SIG-M5 (cell line): ENCODE measurements at places on chromosomes 4 and X.

- no peak for DNase-seq
Measured at GRCh38 chr4:64614276-64614675, 205.0 kb upstream of the TECRL start.

GRCh38 chr4:181289198-181289597, 954.0 kb upstream of the TENM3 start:
- DNase-seq, result no peak

- no peak for DNase-seq
Measured at GRCh38 chr4:2579910-2580309, 43.5 kb downstream of the FAM193A start.

DNA sequence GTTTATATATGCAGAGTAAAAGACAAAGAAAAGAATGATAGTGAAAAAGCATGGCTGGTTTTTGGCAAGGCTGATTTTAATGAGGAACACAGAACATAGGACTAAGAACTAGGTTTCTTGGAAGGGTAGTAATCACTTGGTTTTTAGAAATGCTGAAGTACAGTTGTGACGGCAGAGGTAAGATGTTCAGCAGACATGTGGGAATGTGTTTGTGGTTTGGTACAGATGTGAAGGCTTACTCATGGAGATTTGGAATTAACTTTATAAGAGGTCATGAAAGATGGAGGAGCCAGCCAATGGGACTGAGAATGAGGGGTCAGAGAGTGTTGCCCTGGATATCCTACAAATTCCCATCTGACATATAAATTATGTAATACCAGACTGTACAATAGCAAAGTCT, 243.6 kb downstream of the NPFFR2 start:
- no peak for DNase-seq

DNA sequence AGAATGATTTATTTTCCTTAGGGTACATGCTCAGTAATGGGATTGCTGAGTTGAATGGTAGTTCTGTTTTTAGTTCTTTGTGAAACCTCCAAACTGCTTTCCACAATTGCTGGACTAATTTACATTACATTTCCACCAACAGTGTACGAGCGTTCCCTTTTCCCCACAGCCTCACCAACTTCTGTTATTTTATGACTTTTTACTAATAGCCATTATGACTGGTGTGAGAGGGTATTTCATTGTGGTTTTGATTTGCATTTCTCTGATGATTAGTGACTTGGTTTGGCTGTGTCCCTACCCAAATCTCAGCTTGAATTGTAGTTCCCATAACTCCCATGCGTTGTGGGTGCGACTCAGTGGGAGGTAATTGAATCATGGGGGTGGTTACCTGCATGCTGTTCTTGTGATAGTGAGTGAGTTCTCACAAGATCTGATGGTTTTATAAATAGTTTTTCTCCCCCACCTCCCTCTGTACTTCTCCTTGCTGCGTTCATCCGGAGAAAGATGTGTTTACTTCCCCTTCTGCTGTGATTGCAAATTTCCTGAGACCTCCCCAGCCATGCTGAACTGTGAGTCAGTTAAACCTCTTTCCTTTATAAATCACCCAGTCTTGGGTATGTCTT, 95.1 kb downstream of the GBA3 start:
- no peak for DNase-seq

- DNase-seq, result no peak
Measured at GRCh38 chrX:4382273-4382672, 668.8 kb upstream of the PRKX start.

DNA sequence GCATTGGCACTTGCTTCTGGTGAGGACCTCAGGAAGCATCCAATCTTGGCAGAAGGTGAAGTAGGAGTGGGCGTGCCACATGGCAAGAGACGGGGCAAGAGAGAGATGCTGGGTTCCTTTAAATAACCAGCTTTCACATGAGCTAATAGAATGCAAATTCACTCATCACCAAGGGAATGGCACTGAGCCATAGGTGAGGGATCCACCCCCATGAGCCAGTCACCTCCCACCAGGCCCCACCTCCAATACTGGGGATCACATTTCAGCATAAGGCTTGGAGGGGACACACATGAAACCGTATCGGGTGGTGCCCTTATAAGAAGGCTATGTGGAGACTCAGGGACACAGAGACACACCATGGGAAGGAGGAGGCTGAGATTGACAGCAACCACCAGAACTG, 140.0 kb upstream of the MSX1 start:
- no peak for DNase-seq

DNA sequence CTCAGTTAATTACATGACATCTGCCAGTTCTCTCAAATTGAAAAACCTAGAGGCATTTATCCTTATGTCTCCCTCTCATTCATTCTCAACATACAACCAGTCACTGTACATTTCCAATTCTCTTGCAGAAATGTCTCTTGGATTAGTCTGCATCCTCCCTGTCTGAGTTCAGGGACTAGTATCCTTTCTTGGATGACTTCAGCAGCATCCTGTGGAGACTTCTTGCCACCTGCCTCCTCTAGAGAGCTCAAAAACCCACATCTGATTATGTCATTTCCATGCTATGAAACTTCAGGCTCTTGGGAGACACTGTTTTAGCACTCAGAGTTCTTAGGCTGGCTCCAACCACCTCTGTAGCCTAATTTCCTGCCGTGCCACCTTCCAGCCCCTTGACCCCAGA, 515.1 kb upstream of the DIPK2B start:
- DNase-seq, result no peak

DNA sequence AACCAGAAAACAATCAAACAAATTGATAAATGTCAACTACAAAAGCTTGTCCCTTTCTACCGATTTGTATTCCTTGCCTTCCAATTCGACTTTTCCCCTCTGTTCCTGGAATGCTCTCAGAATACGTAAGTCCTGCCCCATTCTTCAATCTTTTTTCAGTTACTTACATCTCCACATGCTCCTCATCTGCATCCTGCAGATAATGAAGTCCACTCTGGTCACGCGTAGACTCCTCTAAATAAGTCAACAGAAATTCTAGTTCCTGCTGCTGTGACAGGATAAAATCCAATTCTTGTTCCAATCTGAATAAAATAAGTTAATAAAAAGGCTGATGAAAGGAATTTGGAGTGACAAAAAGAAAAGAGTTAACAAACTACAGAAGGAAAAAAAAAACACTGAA, 34.4 kb upstream of the RBM41 start:
- no peak for DNase-seq

DNA sequence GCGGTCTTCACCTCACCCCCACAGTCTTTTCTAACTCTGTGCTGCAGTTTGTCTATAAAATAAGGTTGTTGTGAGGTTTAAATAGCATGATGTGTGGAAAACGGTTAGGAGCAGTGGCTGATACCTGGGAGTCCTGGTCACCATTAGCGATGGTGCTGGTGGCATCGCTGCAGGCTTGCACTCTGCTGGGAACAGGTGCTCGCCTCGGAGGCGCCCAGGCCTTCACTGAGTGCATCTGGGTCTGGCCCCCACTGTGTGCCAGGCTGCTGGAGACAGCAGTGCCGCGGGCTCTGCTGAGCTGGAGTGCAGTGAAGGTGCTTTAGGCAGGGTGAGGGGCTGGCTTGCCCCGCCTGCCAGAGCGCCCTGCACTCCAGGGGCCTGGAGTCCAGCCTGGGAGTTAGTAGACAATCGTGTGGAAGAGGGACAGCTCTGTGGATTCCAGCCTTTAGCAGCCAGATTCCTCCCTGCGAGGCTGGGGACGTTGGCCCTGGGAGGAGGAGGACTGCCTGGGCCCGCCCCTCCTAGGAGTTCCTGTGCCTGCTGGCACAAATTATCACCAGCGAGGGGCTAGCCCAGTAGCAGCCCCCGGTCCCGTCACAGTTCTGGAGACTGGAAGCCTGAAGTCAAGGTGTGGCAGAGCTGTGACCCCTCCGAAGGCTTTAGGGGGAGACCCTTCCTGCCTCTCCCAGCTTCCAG, 7.3 kb downstream of the RGS12 start:
- DNase-seq, result no peak

GRCh38 chrX:14801136-14801535, 71.7 kb downstream of the FANCB start:
- DNase-seq, result no peak

- DNase-seq, result no peak
Measured at GRCh38 chr4:152700151-152700550, 20.4 kb upstream of the TMEM154 start.

DNA sequence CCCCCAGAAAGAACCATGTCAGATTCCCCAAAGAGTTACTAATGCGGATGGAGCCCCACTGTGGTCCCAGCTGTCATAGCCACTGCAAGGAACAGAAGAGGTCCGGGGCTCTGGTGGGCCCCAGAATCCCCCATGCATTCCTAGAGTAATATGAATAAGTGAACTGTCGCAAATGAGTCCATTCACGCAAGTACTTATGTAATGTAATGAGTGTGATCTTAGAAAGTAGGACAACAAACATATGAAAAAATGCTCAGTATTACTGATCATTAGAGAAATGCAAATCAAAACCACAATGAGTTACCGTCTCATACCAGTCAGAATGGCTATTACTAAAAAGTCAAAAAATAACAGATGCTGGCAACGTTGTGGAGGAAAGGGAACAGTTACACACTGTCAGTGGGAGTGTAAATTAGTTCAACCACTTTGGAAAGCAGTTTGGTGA, 141.5 kb upstream of the RBPJ start:
- no peak for DNase-seq

- DNase-seq, result no peak
Measured at GRCh38 chrX:28697732-28698131, 110.5 kb downstream of the IL1RAPL1 start.

GRCh38 chr4:86060341-86060740, 299.5 kb downstream of the MAPK10 start:
- no peak for DNase-seq

- DNase-seq, result no peak
Measured at GRCh38 chr4:27338530-27338929, 477.9 kb downstream of the STIM2 start.

DNA sequence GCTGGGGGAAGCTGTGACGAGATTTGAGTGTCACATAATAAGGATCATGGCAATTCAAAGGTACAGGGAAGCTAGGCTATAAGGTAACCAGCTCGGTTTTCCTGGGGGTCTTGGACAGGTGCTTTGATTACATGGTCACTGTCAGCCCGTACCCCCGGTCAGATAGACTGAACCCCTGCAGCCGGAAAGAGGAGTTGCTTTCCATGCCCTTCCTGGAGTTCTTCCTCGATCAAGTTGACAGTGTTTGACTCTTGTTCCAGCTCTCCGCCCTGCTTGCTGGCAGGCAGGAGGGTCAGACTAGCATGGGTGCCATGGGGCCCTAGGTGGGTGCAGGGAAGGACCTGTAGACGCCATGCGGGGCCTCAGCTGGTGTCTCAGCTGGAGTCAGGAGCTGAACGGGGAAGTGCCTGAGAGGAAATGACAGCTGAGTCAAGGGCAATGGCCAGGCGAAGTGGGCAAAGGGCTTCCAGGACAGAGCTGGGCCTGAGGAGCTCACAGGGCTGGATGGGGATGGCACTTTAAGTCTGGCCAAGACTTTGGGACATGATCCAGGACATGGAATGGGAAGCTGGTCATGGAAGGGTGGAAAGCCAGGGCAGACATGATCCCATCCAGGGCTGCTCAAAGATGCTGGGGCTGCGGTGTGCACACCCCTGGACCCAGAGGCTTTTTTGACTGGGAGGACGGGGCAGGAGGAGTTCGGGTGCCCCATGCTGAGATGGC, 1.6 kb downstream of the TMEM187 start:
- no peak for DNase-seq

DNA sequence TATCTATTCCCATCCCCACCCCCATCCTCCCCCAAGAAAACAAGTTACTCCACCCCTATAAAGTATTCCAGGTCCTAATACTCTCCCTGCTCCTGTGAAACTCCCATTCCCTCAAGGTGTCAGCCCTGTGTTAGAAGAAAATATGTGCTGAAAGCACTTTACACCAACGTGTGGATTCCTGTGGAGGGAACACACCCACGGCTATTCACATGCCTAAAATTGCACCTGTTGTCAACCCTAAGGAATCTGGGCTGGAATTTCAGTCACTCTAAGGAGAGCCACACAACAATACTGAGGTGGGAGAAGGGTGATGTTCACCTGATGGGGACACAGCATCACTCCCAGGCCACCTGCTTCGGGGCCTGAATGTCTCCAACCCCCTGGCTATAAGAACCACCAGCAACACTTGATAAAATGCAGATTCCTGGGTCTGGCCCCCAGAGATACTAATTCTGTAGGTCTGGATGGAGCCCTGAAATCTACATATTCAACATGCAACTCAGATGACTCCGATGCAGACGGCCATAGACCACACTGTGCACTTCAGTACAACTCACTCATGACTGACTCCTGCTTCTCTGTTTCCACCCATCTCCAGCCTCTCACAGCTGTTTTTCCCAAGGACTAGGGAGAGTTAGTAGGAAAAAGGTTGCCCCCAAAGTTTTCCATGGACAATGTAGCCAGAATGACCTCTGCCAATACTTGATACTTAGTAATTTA, 15.8 kb downstream of the SCD5 start:
- DNase-seq, result no peak

GRCh38 chr4:151250706-151251105, 26.3 kb upstream of the PRSS48 start:
- DNase-seq, result no peak

GRCh38 chr4:5024673-5025072, 5.4 kb upstream of the CYTL1 start:
- DNase-seq, result no peak

- DNase-seq, result no peak
Measured at GRCh38 chr4:120314969-120315368, 248.3 kb upstream of the MAD2L1 start.

GRCh38 chrX:130933358-130933757, 30.3 kb upstream of the ENOX2 start:
- no peak for DNase-seq

DNA sequence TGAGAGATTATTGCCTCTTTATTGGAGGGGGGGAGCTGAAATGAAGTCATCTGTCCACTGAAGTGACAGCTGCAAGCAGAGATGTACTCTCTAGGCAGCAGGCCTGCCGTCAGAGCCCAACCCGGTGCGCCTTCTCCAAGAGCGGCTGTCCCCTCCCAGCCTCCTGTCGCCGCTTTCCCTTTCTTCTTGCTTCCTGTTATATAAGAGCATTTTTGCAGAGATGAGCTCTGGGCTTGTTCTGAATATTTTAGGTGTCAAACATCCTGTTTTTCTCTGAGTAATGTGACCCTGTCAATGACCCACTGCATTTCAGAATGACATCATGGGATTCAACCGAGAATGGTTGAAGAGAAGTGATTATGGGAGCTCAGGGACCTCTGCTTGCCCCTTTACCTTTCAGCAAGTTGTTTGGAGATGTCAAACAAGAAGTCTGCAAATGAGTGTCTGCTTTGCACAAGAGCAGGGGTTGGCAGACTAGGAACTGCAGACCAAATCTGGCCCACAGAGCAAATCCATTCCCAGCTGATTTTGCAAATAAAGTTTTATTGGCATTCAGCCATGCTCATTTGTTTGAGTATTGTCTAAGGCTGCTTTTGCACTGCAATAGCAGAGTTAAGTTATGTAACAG, 79.9 kb downstream of the SLC9A6 start:
- DNase-seq, result no peak

DNA sequence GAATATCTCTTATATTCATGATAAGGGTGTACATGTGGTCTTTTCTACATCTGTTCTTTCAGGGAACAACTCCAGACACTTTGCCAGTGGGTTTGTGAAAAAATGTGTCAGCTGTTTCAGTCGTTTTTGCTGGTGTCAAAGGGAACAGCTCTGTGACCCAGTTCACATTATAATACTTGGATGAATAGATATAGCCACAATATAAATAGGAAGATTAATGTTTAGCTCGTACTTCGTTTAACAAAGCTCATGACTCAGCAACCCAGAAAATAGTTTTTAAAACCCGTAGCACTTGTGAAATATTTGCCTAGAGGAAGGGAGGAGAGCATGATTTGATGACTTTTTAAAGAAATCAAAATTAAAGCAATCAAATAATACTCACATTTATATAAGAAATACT, 7.9 kb downstream of the LIAS start:
- DNase-seq, result no peak

GRCh38 chr4:1821679-1822567, 28.8 kb downstream of the FGFR3 start:
- no peak for DNase-seq

- DNase-seq, result no peak
Measured at GRCh38 chrX:134604701-134605311, 53.5 kb downstream of the PLAC1 start.
